ENCODE measurements at places on chromosomes 6 and 20. TPM values are rescaled to one million over a fixed set of nuclear protein-coding genes. Genes with fewer than 3 reads are reported as not detected.

CRYBG1 gene
- 45.2 TPM for total RNA-seq

OR2B6 gene
- total RNA-seq, result not detected

FRS3 gene
- total RNA-seq, result 0.81 TPM

PRL gene
- not detected for total RNA-seq

MCM9 gene
- 9.7 TPM for total RNA-seq

DNA sequence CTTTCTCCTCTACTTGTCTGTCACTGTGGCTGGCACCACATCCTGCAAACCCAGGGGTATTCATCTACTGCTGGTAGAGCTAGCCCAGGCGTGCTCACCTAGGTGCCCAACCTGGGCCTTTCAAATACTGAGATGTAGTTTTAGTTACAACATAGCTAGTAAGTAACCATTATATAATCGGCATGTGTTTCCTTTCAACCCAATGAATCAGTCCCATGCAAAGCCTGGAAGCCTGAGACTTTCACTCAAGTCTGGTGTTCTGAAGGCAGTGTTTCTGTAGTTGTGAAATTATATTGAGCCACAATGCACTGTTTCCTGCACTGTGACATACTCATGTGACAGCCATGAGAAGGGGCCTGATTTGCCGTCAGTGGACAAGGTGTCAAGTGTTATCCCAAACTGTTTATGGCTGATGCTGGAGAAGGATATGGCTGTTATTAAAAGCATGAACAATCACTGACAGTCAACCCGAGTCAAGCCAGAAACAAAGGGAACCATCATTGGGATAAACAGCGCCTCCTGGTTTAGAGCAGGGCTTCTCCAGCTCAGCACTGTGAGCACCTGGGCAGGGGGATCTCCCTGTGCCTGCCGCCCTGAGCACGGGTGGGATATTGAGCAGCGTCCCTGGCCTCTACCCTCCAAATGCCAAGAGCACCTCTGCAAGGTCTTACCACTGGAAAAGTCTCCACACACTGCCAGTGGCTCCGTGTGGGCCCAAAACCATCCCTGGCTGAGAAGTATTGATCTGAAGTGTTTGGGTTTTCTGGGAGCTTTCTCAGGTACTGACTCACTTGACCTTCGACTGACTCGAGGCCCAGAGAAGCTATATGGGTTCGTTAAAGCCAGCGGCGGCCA is 1.6 kb downstream of the PSMA7 start:
- DNase-seq, result no peak

- DNase-seq, result peak; percentile 19
These were observed 4.2 kb downstream of the SCML4 start for GRCh38 chr6:107819964-107820337.

DNA sequence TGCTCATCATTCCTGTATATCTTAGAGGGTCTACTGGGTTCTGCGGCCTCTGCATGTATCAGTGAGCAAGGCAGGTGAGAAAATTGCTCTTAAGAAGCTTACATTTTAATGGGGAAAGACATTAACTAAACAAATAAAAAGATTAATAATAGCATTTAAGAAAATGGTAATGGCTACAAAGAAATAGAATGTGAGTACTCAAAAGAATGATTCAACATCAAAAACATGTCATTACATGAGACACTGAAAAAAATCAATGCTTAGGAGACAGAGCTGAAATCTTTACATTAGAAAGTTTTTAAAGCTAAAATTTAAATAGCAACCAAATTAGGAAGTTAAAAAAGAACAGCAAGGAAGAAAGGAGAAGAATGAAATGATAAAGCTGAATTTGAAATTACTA is 146.9 kb upstream of the PHACTR1 start:
- DNase-seq, result no peak

DNA sequence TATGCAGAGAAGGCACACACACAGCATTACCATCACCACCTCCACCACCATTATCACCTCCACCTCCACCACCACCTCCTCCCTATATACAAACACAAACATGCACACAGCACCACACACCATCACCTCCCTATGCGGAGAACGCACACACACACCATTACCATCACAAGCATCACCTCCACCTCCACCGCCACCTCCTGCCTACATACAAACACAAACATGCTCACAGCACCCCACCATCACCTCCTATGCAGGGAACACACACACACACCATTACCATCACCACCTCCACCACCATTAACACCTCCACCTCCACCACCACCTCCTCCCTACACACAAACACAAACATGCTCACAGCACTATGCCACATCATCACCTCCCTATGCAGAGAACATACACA is 236.5 kb upstream of the AFDN start:
- DNase-seq, result no peak

- no peak for DNase-seq
These were observed 30.7 kb downstream of the LYRM4 start for GRCh38 chr6:5230081-5230480.

DNA sequence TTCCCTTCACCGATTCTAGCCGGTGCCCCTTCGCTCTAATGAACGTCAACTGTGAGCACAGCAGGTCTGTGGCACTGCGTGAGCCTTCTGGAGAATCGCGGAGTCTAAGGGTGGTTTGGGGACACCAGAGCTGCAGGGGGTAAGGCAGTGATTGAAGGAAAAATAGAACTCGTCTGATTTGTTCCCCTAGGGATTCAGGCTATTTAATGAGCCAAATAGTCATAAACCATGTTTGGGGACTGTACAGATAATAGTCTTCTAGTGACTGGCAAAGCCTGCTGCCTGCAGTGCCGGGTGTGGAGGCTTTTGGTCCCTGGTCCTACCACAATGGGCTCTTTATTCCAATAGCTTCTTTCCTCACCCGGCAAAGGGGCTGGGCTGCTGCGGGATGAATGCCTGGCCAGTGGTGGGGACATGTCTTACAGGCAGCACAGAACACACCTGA is 11.1 kb upstream of the NTSR1 start:
- no peak for DNase-seq

GRCh38 chr6:41997456-41997855 is 52.9 kb upstream of the TAF8 start:
- no peak for DNase-seq

Measured in A172 (cell line).